ENCODE measurements at places on chromosomes 2 and 18. TPM values are rescaled to one million over a fixed set of nuclear protein-coding genes. Genes with fewer than 3 reads are reported as not detected.

DNA sequence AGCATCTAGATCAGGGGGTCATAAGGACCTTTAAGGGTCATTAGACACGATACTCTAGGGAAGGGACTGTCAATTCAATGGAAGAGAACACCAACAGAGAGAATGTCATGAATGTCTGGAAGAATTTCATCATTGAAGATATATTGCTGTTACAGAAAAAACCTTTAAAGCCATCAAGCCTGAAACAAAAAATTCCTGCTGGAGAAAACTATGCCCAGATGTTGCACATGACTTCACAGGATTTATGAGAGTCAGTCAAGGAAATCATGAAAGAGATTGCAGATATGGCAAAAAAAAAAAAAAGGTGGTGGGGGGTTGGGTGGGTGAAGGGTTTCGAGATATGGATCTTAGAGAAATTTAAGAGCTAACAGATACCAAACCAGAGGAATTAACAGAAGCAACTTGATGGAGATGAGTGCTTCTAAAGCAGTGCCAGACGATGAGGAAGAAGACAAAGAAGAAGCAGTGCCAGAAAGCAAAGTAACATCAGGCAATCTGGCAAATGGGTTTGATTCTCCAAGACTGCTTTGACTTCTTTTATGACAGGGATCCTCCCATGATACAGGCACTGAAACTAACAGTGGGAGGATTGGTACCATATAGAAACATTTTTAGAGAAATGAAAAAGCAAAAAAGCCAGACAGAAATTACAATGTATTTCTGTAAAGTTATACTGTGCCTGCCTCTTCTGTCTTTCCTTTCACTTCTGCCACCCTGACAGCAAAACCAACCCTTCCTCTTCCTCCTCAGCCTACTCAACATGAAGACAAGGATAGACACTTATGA is 28.5 kb downstream of the MAP4K3 start:
- no peaks in the 10 kb centered on the region for H3K36me3 ChIP-seq
- H3K4me1 ChIP-seq, result peaks cover 89% of the 10 kb centered on the region
- peak overlapping the region; percentile 69 for H3K27ac ChIP-seq
- H3K4me3 ChIP-seq, result peak overlapping the region; percentile 9
- H3K27me3 ChIP-seq, result no peaks in the 10 kb centered on the region

GRCh38 chr2:73823916-73824523 is 4.7 kb upstream of the STAMBP start:
- H3K27ac ChIP-seq, result no peak overlapping the region
- H3K4me3 ChIP-seq, result no peak overlapping the region
- H3K4me1 ChIP-seq, result peaks cover 5% of the 10 kb centered on the region
- H3K36me3 ChIP-seq, result no peaks in the 10 kb centered on the region

The MPP4 gene
- total RNA-seq, result 0.34 TPM

The C2orf78 gene
- total RNA-seq, result not detected

DNA sequence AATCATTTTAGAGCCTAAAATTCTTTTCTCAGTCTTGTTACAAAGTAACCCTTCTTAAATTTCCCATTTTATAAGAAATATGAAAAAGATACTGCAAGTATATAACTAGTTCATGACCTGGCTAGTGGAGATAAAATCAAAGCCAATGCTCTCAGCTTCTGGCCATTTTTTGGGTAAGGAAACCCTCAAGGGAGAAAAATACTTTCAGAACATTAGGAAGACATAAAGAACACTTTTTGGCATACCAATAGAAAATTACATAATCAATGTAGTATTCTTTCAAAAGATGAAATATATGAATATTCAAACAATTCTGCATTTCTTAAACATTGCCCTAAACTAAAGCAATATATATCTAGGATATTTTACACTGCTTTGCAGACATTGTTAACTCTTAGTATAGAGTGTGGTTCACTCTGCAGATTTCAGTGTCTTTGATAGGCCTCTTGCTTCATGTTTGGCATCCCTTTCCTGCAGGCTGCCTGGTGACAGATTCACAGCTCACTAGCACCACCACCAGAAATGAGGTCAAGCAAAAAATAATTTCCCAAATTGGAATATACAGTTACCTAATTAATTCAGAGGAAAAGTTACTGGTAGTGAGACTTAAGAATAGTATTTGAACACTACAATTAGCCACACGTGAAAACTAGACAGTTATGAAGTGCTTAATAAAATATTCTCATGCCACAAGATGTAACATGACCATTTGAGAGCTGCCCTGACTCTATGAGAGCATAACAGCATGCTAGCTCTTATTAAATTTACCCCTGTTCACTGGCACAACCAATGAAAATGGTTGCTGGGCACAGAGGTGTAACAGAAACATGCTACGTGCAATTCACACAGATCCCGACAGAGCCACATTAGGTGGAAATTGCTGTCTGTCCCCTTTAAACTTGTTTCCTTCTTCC is 36.0 kb downstream of the PAIP2B start:
- peaks cover 3% of the 10 kb centered on the region for H3K36me3 ChIP-seq
- H3K4me3 ChIP-seq, result no peak overlapping the region
- H3K4me1 ChIP-seq, result no peaks in the 10 kb centered on the region
- H3K27ac ChIP-seq, result peak overlapping the region; percentile 41
- no peaks in the 10 kb centered on the region for H3K27me3 ChIP-seq
- no peak for DNase-seq

The ABCG5 gene
- total RNA-seq, result not detected

DNA sequence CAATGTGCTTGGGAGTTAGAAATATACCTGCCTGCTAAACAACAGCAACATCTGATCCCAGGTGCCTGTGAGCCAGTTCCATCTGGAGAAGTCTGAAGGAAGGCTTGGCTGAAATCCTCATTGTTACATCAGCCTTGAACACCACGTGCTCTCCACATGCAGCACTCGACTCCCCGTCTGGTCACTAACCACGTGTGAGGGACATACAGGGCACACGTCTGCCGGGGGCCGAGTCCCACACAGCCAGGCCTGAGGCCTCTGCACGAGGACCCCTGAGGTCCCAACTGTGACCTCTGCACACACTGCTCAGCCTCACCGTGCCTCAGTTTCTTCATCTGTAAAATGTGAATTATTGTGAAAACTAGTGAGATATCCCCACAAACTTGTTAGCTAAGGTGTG is 236.5 kb upstream of the SALL3 start:
- DNase-seq, result no peak
- H3K4me1 ChIP-seq, result no peaks in the 10 kb centered on the region
- no peaks in the 10 kb centered on the region for H3K36me3 ChIP-seq
- H3K27me3 ChIP-seq, result no peaks in the 10 kb centered on the region

DNA sequence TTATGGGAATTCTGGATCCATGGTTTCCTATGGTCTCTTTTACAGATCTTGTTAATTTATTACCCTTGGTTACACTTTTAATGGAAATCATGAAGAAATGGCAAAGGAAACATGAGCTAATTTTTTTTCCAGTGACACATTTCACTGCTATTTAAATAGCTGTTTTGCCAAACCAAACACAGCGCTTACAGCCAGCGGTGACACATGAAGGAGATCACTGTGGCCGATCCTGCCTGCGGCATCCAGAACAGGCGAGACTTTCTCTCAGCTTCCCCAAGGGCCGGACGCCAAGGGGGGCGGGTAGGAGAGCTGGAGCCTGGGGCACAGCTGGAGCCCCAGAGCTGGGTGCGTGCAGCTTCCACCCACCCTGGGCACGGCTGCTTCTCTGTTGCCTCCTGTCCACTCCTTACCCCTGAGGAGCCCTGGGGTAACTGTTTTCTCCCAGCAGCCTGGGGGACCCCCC is 81.4 kb upstream of the PKDCC start:
- DNase-seq, result peak; percentile 94
- no peaks in the 10 kb centered on the region for H3K36me3 ChIP-seq
- H3K4me1 ChIP-seq, result peaks cover 28% of the 10 kb centered on the region
- peak overlapping the region; percentile 64 for H3K27ac ChIP-seq
- H3K4me3 ChIP-seq, result no peak overlapping the region

GRCh38 chr2:88187038-88187676 is 17.0 kb downstream of the THNSL2 start:
- H3K27me3 ChIP-seq, result no peaks in the 10 kb centered on the region
- no peak overlapping the region for H3K4me3 ChIP-seq
- H3K27ac ChIP-seq, result no peak overlapping the region

DNA sequence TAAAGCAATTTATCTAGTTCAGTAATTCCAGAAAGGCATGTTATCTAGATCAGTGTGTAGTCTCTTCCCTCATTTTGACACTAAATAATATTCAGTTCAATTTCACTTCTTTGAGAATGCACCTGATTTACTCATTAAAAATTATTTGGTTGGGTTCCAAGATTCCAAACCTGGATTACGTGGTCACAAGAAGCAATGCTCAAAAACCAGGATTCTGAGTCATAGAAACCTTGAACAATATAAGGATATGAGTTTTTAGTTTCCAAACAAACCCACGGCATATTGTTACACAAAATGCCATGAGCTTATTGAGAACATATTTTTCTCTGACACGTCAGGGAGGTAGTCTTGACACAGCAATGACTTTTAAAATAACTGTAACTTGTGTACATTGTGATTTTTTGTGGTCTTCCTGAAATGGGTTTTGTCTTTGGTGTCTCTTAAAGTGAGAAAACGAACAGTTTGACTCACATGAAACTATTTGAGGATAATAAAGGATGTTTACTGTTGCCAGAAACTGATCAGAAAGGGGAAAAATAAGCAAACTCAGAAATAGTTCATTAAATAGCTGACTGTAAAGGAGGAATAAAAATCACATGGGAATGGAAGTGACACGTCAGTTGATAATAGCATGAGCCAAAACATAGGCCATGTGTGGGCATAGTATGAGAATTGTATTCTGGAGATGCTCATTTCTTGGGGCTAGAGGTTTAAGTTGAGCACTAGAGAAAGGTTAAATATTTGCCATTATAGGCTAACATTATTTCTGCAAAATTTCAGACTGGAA is 617.7 kb upstream of the CDH2 start:
- H3K4me1 ChIP-seq, result no peaks in the 10 kb centered on the region
- no peaks in the 10 kb centered on the region for H3K27me3 ChIP-seq
- DNase-seq, result no peak
- no peaks in the 10 kb centered on the region for H3K36me3 ChIP-seq
- H3K4me3 ChIP-seq, result no peak overlapping the region

The ZSWIM2 gene
- not detected for total RNA-seq

The FHOD3 gene
- total RNA-seq, result 34.1 TPM

- H3K4me1 ChIP-seq, result no peaks in the 10 kb centered on the region
- DNase-seq, result no peak
- no peak overlapping the region for H3K27ac ChIP-seq
- no peak overlapping the region for H3K4me3 ChIP-seq
- no peaks in the 10 kb centered on the region for H3K27me3 ChIP-seq
- H3K36me3 ChIP-seq, result no peaks in the 10 kb centered on the region
Observed at GRCh38 chr2:121955426-121955825, 200.0 kb downstream of the TSN start.

All from psoas muscle (tissue), 8 donors.